ENCODE measurements at places on chromosomes 12 and 14. TPM values are rescaled to one million over a fixed set of nuclear protein-coding genes. Genes with fewer than 3 reads are reported as not detected.

DNA sequence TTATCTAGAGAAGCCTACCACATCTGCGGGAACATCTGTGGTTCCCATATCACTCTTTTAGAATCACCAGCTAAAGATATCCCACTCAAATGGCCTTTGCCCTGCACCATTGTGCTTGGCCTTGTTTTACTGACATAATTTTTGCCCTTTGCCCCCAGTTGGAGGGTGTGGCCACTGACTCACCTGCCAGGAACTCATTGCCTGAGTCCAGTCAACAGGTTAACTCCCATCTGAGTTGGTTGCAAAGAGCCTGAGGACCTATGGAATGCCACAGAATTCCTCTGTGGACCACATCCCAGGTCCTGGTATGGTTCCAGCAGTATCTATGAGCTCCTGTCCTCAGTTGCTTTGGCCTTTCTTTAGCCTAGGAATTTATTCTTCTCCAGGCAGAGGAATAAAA, 55.7 kb upstream of the PTGR2 start:
- DNase-seq = peak; percentile 51
- no peaks in the 10 kb centered on the region for H3K27me3 ChIP-seq
- H3K27ac ChIP-seq = no peak overlapping the region
- peaks cover 5% of the 10 kb centered on the region for H3K4me1 ChIP-seq
- H3K4me3 ChIP-seq = no peak overlapping the region

DNA sequence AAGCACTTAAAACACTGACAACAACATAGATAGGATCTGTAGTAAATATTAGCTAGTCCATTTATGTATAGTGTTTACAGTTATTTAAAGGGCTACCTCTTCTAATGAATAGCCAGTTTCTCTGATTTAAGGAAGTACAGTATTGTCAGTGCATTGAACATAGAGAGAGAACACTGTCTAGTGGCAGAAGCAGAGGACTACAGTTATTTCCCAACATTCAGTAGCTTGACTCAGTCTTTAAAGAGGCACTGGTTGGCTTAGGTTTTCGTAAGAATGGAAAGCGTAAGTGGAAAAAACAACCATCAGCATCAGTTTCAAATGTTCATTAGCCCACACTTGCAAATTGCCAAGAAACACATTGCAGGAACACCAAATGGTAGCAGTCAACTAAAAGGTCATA, 125.0 kb upstream of the HMGA2 start:
- DNase-seq = no peak
- no peaks in the 10 kb centered on the region for H3K27me3 ChIP-seq
- H3K4me3 ChIP-seq = no peak overlapping the region
- H3K27ac ChIP-seq = no peak overlapping the region
- H3K4me1 ChIP-seq = no peaks in the 10 kb centered on the region

Gene C14orf39
- polyA plus RNA-seq = 4.2 TPM

- H3K4me3 ChIP-seq = no peak overlapping the region
- no peak overlapping the region for H3K27ac ChIP-seq
- no peaks in the 10 kb centered on the region for H3K4me1 ChIP-seq
- no peak for DNase-seq
- H3K36me3 ChIP-seq = no peaks in the 10 kb centered on the region
Observed at GRCh38 chr12:107807471-107808150, 33.1 kb downstream of the ASCL4 start.

- peak overlapping the region; percentile 81 for H3K27ac ChIP-seq
- H3K4me3 ChIP-seq = no peak overlapping the region
- peaks cover 36% of the 10 kb centered on the region for H3K4me1 ChIP-seq
- no peaks in the 10 kb centered on the region for H3K27me3 ChIP-seq
- DNase-seq = peak; percentile 86
Observed at GRCh38 chr12:54360717-54361456, 3.4 kb downstream of the GPR84 start.

DNA sequence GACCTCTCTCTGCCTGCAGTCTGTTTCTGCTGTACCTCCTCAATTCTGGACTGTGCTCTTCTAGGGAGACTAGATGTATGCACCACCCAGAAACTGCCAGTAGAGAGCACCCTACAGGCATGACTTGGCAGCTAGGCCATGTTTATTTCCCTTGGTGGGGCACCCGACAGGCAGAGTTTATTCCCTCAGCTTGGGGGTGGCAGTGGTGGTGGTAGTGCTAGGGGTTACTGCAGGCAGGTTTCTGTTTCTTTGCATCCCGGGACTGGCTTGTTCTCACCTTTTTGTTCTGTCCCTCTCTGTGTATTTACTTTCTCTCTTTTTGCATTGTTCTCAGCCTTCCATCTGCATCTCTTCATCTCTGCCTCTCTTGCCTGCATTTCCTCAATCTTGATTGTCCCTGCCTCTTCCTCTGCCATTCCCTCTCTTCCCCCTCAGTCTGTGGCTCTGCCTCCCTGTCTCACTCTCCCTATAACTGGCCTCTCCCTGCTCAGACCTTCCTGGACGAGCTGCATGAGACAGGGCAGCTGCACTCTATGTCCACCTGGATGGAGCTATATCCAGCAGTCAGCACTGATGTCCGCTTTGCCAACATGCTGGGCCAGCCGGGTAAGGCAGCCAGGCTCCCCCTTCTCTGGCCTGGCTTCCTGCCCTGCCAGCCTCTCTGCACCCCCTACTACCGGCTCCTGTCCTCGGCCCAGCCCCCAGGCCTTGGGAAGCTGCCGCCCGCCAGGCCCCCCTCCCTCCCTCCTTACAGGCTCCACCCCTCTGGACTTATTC, 13.8 kb downstream of the PRPF40B start:
- no peaks in the 10 kb centered on the region for H3K27me3 ChIP-seq
- no peak overlapping the region for H3K4me3 ChIP-seq
- peak; percentile 78 for DNase-seq
- peak overlapping the region; percentile 50 for H3K27ac ChIP-seq
- H3K4me1 ChIP-seq = peaks cover 11% of the 10 kb centered on the region
- peaks cover 9% of the 10 kb centered on the region for H3K36me3 ChIP-seq

Gene NEUROD4
- polyA plus RNA-seq = not detected

DNA sequence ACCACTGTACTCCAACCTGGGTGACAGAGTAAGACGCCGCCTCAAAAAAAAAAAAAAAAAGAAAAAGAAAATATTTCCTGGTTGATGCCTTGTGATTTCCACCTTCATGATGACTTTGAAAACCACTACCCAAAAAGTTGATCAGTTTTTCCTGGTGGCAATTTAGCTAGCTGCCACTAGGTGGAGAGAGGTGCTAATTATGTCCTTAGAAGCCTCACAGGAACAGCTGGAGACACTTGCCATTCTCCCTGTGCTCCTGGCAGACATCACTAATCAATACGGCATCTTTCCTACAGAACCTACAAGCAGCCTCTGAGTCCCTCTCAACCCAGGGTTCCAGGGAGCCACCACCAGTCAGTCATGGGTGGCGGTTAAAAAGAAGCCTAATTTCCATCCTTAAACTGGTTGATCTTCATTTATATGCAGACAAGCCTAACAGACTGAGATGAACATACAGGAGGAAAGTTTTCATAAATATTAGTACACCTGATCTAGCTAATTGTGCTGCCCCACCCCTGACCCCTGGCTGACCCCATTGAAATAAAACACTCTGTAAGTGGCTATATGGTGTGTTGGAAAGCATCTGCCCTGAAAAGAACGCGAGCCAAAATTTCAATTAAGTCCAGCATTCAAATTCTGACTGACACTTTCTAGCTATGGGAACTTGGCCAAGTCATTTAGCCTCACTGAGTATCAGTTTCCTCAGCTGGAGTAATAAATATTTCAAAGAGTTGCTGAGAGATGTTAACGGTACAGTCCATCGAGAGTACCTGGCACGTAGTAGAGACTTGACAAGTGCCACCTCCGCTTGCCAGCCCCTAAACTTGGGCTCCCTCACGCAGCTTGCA, 6.2 kb upstream of the OAS1 start:
- H3K36me3 ChIP-seq = no peaks in the 10 kb centered on the region
- H3K27me3 ChIP-seq = no peaks in the 10 kb centered on the region
- peak; percentile 19 for DNase-seq
- H3K27ac ChIP-seq = no peak overlapping the region
- no peak overlapping the region for H3K4me3 ChIP-seq

DNA sequence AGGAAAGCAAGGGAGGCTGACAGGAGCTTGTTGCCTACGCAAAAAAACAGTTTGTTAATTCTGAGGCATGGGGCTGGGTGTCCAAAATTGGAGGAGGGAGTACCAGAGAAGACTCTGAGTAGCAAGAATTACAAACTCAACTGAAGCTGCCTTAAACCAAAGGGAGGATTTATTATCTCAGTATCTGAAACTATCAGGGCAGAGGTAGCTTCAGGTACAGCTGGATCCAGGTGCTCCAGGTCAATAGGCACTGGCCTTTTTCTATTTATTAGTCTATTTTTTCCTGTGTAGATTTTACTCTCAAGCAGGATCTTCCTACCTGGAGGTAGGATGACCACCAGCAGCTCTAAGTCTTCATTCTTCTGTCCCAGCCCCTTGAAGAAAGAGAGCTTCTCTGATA, 135.3 kb upstream of the NCOR2 start:
- no peaks in the 10 kb centered on the region for H3K4me1 ChIP-seq
- DNase-seq = no peak
- no peak overlapping the region for H3K27ac ChIP-seq
- no peaks in the 10 kb centered on the region for H3K36me3 ChIP-seq
- H3K27me3 ChIP-seq = no peaks in the 10 kb centered on the region

- H3K4me3 ChIP-seq = no peak overlapping the region
- H3K27me3 ChIP-seq = no peaks in the 10 kb centered on the region
- no peak overlapping the region for H3K27ac ChIP-seq
Observed at GRCh38 chr14:59439256-59439965, 25.8 kb downstream of the GPR135 start.

GRCh38 chr12:12669020-12669419, 27.0 kb downstream of the GPR19 start:
- no peak overlapping the region for H3K4me3 ChIP-seq
- no peaks in the 10 kb centered on the region for H3K4me1 ChIP-seq
- DNase-seq = no peak

DNA sequence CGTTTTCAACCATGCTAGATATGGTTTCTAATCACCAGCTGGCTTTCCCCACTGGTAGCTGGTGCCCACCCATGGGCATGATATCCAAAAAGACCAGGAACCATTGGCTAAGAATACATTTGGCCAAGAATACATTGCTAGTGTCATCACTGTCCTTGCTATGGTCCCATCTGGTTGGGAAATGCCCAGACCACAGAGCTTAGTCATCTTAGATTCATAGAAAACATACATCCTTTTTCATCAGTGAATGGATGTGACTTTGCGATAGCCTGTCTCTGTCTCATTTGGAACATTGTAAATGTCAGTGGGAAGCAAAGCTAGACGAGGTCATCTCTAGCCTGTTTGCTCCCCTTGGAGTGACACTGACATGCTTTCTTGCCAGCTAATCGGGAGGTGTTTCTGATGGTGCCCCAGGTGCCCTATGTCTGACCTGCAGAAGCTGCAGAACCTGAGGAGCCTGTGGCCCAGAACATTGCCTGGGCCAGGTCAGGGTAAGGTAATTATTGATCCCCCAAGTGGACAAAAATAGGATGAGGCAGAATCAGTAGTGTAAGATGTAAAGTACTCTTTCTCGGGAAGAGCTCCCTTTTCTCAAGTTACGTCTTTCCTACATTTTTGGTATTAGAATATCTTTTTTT, 194.8 kb downstream of the SLC41A2 start:
- no peaks in the 10 kb centered on the region for H3K36me3 ChIP-seq
- no peak overlapping the region for H3K4me3 ChIP-seq
- peaks cover 5% of the 10 kb centered on the region for H3K4me1 ChIP-seq
- no peak overlapping the region for H3K27ac ChIP-seq

DNA sequence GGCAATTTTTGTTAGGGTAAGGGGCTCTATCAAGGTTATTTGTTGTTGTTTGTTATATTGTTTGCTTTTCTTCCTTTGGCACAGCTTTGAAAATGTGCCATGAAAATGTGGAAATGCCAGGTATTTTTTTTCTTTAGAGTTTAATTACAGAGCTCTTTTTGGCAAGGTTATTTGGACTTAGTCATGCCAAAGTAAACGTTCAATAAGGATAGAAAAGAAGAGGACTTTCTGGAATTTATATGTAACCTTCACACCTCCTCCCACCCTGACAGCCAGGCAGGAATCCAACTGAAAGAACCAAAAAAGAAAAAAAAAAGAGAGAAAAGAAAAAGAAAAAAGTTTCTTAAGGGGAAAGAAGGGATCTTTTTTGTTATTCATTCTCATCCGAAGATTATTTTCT, 217.8 kb downstream of the KITLG start:
- no peaks in the 10 kb centered on the region for H3K27me3 ChIP-seq
- no peak overlapping the region for H3K4me3 ChIP-seq
- DNase-seq = no peak
- H3K27ac ChIP-seq = no peak overlapping the region
- no peaks in the 10 kb centered on the region for H3K36me3 ChIP-seq
- H3K4me1 ChIP-seq = no peaks in the 10 kb centered on the region

Gene TEX22
- polyA plus RNA-seq = 3.0 TPM

- no peaks in the 10 kb centered on the region for H3K36me3 ChIP-seq
- H3K27me3 ChIP-seq = no peaks in the 10 kb centered on the region
- no peak overlapping the region for H3K27ac ChIP-seq
Observed at GRCh38 chr12:43054085-43054484, 464.5 kb upstream of the PRICKLE1 start.

DNA sequence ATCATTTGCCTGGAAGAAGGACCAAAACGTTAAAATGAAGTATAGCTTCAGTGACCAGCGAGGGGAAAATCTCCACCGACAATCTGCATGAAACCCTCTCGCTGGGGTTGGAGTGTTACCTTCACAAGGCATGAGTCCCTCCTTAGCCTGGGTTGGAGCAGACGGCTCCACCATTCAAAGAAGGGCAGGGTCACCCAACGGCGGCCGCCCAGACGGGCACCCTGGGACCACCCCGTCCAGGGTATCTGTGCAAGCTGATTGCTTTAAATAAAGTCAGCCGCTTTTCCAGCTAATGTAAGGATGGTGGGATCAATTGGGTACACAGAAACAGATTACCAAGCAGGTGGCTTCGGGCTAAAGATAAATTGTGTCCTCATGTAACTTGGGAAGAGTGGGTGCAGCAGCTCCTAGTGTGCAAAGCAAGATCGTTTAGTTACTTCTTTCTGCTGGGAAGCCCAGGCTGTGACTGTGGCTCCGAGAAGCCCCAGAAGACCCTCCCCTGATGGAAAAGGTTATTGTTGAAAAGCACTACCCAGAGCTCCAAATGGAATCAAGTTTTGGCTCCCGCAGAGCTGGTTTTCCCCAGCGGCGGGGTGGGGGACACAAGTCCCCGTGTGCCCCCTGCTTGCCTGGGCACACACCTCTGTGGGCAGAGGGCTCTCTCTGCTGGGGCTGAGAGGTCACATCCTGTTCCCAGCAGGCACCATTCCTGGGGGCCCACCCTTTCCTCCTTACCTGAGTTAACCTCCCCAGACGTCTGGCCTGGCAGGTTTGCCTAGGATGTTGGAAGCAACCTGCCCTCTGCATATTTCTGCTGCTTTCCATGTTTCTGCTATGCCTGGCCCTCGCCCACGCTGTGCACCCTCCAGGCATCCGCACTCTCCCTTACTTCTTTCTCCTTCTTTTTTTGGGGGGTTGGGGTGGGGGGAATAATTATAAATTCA, 318.6 kb upstream of the DIO3 start:
- H3K4me1 ChIP-seq = no peaks in the 10 kb centered on the region
- no peaks in the 10 kb centered on the region for H3K36me3 ChIP-seq
- no peak overlapping the region for H3K4me3 ChIP-seq
- no peak for DNase-seq
- no peak overlapping the region for H3K27ac ChIP-seq

Gene MMP17
- not detected for polyA plus RNA-seq

- H3K36me3 ChIP-seq = no peaks in the 10 kb centered on the region
- DNase-seq = no peak
- no peak overlapping the region for H3K4me3 ChIP-seq
- H3K27ac ChIP-seq = no peak overlapping the region
- H3K27me3 ChIP-seq = no peaks in the 10 kb centered on the region
Observed at GRCh38 chr12:68121143-68121542, 38.4 kb downstream of the IFNG start.

Gene KRT8
- 1,480 TPM for polyA plus RNA-seq

- peak; percentile 66 for DNase-seq
- H3K4me3 ChIP-seq = no peak overlapping the region
- H3K4me1 ChIP-seq = no peaks in the 10 kb centered on the region
- H3K27ac ChIP-seq = no peak overlapping the region
- no peaks in the 10 kb centered on the region for H3K36me3 ChIP-seq
Observed at GRCh38 chr14:95460647-95461478, 55.6 kb downstream of the SYNE3 start.
